ENCODE measurements at places on chromosomes 5 and 9.

- DNase-seq: no peak
These were observed 42.1 kb upstream of the TAF11L2 start for GRCh38 chr5:17455942-17456341.

DNA sequence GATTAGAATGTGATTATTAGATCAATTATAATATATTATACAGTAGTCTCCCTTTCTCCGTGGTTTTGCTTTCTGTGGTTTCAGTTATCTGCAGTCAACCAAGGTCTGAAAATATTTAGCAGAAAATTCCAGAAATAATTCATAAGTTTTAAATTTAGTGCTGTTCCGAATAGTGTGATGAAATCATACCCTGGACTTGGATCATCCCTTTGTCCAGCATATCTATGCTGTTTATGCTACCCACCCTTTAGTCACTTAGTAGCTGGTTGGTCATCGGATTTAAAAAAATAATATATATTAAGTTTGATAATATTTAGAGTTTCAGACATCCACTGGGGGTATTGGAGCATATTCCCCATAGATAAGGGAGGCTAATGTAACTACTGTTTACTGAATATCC, 19.6 kb downstream of the RMI1 start:
- no peak for DNase-seq

DNA sequence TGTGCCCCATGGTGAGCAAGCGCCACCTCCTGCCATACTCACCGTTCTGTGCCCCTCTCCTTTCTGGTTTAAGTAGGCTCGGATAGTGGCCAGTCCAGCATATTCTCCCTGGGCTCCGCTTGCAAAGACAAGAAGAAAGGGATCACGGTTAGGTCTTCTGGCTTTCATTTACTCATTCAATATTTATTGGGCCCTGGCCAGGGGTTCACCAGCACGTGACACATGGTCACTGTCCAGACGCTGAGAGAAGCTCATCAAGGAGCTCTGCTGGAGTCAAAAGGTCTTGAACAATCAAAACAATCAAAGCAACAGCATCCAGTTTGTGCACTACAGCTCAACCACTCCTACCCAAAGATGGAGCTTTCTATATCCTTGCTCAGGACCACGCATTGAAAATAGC, 80.2 kb downstream of the GLDC start:
- DNase-seq: peak; percentile 76

GRCh38 chr5:96076451-96076850, 114.8 kb upstream of the ELL2 start:
- DNase-seq: no peak

- no peak for DNase-seq
These were observed 1.4 kb downstream of the MZB1 start for GRCh38 chr5:139388198-139388821.

All from fibroblast of mammary gland (primary cell).